Right ventricle myocardium inferior (tissue), 1 donor: ENCODE measurements at places on chromosomes 16 and 17.

GRCh38 chr17:15883617-15884111 lies 61.3 kb upstream of the ADORA2B start:
- DNase-seq, result no peak

DNA sequence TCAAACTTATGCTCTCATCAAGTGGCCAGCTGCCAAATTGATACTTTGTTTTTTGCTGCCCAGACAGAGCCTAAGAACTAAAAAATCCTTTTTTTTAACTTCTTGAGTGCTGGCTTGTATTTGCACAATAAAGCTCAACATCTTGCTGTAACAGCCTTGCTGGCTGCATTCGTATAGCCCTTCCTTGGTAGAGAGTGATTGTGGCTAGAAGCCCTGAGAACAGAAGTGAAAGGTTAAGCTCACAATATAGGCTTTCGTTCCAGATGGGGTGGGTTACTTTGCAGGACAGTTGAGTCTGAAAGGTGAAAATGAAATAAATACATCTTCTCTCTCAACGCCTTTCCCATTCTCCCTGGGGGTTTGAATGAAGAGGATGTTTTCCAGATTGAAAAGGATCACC lies 278.8 kb downstream of the HS3ST3B1 start:
- no peak for DNase-seq

- no peak for DNase-seq
Measured at GRCh38 chr17:63491977-63492618, 15.2 kb downstream of the ACE start.

- no peak for DNase-seq
Measured at GRCh38 chr16:71432906-71433305, 8.9 kb downstream of the TLE7 start.

- no peak for DNase-seq
Measured at GRCh38 chr17:69967910-69968411, 107.1 kb upstream of the KCNJ16 start.

DNA sequence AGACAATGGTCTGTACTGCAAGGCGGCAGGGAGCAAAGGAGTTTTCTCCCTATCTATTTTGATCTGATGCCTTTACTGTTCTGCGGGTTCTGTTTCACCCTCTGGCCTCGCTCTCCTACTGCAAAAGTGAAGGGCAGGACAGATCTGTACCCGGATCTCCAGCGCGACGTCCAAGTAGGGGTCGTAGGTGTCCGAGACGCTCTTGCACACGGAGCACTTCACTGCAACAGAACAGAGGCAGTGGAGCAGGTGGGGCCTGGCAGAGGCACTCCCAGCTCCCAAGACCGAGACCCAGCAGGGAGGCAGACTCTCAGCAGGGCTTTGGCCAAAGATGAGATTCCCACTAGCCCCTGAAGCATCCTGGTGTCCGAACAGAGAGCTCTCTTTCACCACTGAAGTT lies 19.8 kb downstream of the USP36 start:
- peak; percentile 37 for DNase-seq

DNA sequence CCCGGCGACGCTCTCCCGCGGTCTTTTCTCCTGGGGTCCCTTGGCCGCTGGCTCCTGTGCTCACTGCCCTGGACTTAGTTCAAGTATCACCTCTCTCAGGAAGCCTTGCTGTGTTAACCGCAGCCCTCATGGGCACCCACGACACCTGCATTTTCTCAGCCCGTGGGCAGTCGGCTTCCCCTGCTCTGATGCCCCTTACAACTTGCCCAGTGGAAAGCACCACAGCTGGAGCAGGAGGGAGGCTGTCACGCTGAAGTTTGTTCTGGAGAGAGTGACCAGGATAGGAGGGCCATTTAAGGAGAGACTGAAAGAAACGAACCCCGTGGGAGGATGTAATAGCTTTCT lies 395 bp downstream of the STXBP4 start:
- DNase-seq, result no peak

DNA sequence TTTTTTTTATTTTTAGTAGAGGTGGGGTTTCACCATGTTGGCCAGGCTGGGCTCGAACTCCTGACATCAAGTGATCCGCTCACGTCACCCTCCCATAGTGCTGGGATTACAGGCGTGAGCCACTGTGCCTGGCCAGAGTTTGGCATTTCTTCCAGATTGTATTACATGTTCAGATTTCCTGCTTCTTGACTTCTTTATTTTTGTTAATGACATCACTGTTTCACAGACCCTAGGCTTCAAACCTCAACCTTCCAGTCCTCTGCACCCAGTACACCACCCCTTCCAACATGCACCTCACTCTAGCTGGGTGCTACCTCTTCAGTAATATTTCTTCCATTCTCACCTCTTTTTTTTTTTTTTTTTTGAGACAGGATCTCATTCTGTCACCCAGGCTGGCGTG lies 53.6 kb upstream of the ZFHX3 start:
- DNase-seq, result no peak

DNA sequence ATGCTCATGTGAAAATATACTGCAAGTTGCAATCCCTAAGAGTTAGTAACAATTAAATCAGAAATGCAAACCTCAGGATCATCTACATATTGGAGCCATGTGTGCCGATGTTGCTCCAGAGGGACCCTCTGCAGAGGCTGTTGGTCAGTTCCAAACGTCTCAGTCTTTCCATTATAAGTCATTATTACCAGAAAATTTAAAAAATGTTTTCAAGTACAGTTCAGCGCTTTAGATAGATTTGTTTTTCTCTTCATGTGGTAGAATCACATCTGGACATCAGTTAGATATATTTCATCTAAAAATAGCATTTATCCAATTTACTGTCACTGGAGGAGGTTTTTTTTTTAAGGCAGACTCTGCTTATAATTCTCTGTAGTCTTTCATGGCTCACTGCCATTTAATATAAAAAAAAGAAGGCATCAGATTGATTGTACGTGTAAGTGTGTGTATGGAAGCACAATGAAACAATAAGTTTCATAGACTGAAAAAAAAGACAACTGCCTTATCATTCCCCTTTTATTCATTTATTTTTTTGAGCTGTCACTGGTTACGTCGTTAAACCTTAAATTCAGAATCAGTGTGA lies 46.1 kb upstream of the MARCHF10 start:
- DNase-seq, result no peak

DNA sequence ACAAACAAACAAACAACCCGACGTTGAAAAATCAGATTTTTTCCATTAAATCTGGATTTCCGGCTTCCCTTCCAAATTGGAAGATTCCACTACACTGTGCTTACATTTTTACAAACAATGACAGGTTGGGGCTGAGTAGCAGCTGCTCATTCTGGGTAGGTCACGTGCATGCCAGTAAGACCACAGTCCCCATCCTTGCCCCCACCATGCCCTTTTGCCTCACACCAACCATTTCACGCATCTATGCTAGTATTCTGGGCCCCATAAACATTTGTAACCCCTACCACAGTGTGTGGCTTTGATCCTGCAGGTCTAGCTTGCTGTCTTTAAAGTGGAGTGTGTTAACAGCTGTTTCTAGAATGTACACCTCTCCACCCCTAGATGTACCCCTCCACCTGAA lies 366.1 kb downstream of the XYLT1 start:
- DNase-seq, result no peak

- DNase-seq, result no peak
Measured at GRCh38 chr17:82927661-82928601, 88.1 kb upstream of the ZNF750 start.

GRCh38 chr16:30004811-30005242 lies 6.0 kb downstream of the DOC2A start:
- peak; percentile 26 for DNase-seq

GRCh38 chr16:53982631-53983042 lies 278.7 kb downstream of the FTO start:
- DNase-seq, result no peak

- no peak for DNase-seq
Measured at GRCh38 chr16:57186872-57187854, 1.0 kb downstream of the RSPRY1 start.

DNA sequence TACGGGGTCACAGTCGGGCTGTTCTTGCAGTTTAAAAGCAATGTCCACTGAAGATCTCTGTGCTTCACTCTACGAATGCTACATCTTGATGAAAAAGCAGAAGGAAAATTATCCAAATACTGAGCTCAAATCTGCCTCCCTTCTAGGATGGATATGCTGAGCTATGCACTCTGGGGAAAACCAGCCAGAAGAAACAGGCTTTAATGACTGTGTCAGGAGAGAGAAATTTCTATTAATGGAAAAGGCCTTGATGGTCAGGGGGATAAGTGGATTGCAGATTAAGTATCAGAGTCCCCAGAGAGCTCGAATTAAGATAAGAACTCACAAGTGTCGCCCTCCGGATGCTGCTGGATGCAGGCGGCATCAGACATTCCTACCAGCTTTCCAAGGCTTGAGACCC lies 39.6 kb upstream of the RCVRN start:
- no peak for DNase-seq

GRCh38 chr17:68455901-68456338 lies 1.4 kb downstream of the WIPI1 start:
- no peak for DNase-seq

DNA sequence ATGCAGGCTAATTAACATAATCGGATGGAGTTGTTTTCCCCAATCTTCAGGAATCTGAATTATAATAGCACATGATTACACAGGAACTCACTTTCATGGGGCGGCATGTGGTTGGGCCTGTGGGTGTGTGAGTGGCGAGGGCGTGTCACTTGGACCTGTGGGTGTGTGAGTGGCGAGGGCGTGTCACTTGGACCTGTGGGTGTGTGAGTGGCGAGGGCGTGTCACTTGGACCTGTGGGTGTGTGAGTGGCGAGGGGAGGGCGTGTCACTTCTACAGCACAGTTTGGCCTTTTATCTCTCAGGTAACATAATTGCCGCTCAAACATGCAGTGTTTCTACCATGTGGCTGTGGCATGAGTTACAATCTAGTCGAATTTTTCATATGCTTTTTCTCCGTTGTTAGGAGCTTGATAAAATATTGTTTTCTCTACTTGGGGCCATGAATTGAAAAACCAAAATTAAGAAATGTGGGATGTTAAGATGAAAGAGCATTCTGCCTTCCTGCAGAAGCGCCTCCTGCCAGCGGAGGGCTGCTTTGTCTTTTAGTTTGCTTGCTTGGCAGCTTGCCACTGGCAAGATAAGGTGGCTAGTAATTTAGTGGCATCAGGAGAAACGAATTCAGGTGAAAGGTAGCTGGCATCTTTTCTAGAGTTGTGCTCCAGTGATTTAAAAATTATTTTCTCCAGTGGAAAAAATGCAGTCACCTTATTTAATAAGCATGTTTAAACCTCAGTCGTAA lies 36.2 kb downstream of the USP10 start:
- no peak for DNase-seq

- DNase-seq, result no peak
Measured at GRCh38 chr17:12918142-12918541, 99.7 kb downstream of the ELAC2 start.

- no peak for DNase-seq
Measured at GRCh38 chr16:7344830-7345780, 12.5 kb downstream of the RBFOX1 start.

DNA sequence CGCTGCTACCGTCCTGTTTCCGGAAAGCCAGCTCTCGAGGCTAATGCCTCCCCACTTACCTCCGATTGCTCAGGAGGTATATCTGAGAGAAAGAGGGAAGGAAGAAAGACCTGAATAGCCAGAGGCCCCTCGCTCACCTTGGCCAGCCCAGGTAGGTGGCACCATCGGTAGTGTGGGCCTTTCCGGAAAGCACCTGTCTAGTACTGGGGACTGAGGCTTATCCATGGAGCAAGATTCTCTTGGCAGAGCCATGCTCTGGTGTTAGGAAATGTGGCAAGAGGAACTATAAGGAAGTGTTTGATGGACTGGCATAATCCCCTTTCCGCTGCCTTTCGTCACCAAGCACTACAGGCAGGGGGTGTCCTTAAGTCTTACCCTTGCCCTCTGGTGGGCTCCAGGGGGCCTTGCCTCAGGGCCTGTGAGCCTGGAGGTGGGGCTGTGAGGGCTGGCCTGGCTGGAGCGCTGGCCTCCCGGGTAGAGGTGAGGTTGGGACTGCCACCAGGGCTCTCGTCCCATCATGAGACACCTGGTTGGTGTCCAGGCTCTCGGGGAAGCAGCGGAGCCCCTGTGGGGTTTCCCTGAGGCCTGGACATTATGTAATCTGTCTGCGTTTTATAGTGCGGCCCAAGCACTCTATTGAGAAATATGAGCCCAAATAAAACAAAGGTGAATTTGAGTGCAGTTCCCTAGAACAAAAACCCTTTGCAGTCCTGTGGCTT lies 2.9 kb downstream of the CMIP start:
- peak; percentile 62 for DNase-seq

- no peak for DNase-seq
Measured at GRCh38 chr17:37710344-37710886, 34.4 kb downstream of the HNF1B start.

DNA sequence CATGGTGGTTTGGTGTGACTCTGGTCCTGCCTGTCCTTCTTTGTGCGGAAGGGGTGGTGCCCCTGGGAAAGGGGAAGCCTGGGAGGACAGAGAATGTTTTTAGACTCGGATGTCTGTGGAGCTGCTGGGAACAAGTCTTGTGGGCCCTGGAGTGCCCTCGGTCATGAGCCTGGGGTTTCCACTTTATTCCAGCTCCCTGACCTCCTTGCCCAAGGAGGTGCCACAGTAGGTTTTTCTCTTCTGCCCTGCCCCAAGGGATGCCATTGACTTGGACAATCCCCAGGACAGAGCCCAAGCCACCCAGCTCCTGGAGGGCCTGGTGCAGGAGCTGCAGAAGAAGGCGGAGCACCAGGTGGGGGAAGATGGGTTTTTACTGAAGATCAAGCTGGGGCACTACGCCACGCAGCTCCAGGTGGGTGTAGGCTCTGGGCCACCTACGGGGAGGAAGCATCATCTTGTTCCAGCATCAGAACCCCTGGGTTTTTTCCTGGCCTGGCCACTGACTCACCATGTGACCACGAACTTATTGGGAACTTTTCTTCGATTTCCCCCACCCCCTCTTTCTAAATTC lies 1.4 kb downstream of the STAT5A start:
- peak; percentile 62 for DNase-seq

GRCh38 chr17:29145289-29146073 lies 34.7 kb downstream of the MYO18A start:
- peak; percentile 68 for DNase-seq

DNA sequence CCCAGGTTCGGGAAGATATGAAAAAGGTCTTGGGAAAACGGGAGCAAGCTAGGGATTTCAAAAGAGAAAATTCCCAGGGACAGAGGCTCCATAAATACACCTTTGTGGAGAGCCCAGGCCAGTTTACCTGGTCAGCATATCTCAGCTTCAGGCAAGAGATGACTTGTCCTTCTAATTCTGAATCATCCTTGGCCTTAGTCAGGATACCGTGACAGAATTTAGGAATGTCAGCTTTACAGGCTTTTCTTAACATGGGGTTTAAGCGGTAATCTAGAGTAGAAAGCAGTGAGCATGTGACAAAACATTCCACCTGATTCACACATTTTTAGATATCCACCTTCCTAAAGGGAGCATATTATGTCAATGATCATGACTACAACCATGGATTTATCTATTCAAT lies 41.1 kb upstream of the CLEC18B start:
- DNase-seq, result no peak

- peak; percentile 85 for DNase-seq
Measured at GRCh38 chr17:19470530-19471261, 59.7 kb downstream of the RNF112 start.

DNA sequence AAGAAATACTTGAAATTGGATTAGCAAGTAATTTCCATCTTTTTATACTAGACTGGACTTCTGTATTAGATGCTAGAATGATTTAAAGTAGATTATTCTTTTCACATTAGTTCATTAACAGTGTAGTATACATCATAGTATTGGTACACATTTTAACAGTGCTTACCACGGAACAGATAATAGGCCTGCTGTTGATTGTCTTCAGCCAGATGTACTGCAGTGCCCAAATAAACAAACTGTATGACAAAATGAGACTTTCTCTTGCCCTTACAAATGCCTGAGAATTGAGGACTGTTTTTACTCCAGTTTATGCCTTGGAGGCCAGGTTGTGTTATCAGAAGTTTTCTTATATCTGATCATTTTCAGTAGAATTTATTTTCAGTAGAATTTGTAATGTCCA lies 631 bp downstream of the EVI2A start:
- no peak for DNase-seq
